NCI-H82 (cell line): ENCODE measurements at places on chromosomes 4 and X.

DNA sequence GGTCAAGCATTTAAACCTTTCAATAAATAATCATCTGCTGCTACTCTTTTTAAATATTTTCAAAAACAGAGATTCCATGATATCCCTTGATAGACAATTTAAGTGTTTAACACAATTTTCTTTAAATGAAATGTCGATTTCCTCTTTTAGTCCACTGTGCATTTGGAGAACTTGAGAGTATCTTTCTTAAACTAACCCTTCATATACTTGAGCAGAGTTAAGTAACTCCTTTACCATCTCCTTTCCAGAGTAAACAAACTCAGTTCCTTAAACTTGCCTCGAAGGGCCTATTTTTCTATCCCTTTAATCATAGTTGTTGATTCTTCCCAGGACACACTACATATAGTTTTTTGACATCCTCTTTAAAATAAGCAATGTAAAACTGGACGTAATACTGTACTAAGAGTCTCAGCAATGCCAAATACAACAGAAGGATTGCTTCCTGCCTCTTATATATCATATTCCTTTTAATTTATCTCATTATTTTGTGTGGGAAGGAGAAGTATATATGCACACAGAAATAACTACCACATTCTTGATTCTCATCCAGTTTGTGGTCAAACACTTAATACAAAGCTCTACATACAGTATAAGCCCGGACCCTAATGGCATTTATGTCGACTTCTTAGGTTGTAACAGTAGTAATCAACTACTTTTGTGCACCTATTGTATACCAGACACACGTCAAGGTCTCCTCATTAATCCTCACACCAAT lies 22.8 kb downstream of the RAB28 start:
- DNase-seq: no peak

DNA sequence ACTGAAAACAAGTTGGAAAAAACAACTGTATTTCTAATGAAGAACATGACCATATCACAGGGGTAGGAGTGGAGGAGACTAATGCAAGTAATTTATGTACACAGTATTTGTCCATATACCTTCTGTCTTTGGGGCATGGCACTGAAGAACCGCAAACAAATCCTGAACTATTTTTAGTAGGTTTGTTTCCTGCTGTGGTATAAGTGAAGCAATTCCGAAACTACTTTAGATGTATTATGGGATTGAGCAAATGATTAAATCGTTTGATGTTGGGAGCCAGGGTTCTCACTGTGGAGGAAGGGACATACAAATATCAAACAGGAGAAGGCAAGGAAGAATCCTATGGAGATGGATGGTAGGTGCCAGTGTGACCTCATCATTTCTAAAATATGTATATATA lies 18.9 kb upstream of the SH3KBP1 start:
- DNase-seq: no peak

GRCh38 chrX:134634691-134635090 lies 23.6 kb downstream of the PLAC1 start:
- no peak for DNase-seq

DNA sequence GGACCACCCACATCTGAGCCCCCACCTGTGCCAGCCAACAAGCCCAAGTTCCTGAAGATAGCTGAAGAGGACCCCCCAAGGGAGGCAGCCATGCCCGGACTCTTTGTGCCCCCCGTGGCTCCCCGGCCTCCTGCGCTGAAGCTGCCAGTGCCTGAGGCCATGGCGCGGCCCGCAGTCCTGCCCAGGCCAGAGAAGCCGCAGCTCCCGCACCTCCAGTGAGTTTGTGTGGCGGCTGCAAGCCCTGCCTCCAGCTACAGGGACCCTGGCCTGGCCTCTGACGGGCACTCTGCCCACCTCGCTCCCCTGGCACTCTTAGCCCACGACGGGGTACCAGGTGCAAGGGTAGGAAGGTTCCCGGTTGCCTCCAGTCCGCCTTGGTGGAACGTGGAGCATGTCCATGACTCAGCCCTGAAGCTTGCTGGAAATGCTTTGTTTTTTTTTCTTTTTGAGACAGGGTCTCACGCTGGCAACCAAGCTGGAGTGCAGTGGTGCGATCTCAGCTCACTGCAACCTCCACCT lies 13.7 kb upstream of the ADD1 start:
- DNase-seq: no peak

DNA sequence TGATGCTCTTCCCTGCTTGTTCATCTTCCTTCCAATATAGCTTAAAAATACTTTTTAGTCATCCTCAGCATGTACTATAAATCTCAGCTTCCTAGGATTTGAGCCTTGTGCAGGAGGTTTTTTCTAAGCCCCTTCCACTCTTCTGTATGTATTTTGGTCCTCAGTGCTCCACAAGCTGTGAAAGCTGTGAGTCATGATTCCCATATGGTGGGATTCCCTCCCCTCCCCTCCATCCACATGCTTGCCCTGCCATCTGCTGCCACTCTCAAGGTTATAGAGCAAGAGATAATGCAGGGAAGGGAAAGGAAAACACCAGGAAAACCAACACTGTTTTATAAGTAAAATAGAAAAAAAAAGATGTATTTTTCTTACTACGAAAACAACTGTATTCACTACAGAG lies 58.5 kb upstream of the AP1S2 start:
- peak; percentile 77 for DNase-seq

DNA sequence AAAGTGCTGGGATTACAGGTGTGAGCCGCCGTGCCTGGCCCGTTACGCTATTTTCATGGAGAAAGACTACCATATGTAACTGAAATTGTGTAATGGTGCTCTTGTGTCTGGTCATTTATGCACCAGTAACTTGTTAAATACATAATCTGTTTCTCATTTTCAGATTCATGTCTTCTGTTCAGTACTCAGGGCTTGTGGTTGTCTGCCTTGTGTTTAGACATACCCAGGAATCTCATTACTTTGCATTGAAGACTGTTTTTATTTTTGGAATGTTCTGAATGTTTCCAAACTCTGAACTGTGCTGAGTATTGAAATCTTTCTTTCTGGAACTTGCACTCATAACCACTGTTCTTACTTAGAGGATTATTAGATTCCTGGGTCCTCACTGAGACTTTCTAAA lies 52.8 kb downstream of the PDLIM5 start:
- DNase-seq: no peak

DNA sequence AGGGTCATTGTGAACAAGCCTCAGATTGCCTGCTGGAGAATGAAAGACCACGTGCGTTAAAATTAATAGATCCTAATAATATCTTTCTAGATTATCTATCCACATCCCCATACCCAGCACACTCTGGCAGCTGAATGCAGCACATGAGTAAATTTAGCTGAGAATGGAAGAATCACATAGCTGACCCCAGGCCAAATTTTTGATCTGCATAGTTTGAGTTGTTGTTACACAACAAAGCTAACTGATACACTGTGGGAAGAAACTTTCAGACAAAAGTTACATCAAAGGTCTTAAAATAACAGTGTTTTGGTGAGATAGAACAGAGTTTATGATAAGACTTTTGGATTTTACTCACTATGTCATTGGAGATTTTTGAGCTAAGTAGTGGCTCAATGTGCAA lies 72.4 kb upstream of the ANXA10 start:
- no peak for DNase-seq

DNA sequence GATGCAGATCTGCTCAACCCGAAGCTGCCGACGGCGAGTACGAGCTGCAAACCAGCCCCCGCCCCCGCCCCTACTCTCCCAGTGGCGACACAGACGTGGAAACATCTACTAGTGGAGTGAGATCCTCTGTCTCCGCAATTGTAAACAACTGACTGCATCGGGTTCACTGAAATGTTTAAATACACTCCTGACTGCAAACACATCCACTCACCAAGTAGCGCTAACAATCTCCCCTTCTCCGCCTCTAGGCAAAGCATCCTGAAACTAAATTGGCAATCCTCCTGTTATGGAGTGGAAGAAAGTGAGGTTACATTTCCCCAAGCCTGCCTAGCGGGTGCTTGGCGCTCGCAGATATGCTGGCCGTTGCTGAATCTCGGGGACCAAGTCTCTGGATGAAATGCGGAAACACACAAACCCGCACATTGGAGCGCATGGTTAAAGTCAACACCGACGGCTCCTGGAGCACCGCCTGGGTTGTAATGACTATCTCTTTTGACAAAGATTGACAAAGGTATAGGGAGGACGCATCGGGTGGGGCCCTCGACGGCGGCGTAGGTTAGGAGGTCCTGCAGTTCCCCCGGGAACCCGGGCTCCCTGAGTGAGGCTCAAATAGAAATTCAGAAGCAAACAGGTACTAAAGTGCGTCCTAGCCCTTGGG lies 117.0 kb upstream of the TEX13C start:
- DNase-seq: peak; percentile 48

DNA sequence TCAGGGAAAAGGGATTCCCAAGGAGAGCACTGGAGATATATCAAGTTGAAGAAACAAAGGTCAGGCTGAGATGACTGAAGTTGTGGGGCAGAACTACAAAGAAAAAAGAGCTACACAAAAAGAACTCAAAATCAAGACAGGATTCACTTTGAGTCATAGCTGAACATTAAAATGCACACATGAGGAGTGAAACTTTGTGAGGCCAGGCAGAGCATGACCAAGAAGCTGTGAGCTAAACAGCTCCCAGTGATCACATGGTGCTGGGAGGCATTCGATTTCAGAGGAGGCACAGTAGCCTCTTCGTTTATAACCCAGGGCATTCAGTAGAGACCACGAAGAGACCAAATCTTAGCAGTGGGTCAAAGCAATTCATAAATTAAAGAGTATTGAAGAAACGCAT lies 145.3 kb downstream of the ATRX start:
- no peak for DNase-seq

DNA sequence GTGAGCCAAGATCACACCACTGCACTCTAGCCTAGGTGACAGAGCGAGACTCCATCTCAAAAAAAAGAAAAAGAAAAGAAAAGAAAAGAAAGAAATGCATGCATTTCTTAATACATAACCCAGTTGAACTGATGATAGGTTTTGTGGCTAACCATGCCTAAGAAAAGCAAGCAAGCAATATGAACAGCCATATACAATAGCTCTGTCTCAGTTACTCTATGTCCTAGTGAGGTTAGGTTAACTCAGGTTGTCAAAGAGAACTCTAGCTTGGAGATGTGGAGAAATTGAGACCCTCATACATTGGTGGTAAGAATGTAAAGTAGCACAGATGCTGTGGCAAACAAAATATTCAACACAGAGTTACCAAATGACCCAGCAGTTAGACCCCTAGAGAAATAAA lies 167.0 kb upstream of the RASGEF1B start:
- no peak for DNase-seq

DNA sequence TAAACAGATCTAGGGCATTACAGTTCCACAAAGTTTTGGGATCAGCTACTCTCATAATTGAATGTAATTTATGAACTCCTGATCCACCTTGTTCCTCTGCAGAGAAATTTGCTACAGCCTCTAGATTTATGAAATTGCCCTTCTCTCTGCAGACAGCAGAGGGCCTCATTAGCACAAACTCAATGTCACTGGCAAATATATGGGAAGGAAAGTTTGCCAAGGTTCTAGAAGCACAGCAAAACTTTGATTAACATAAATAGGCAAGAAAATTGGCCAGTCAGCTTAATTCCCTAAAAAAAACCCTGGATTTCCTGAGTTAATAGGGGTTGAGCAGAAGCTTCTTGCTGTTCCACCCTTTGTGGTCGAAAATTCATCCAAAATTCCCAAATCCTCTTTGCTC lies 31.5 kb downstream of the PRPS1 start:
- DNase-seq: peak; percentile 53

DNA sequence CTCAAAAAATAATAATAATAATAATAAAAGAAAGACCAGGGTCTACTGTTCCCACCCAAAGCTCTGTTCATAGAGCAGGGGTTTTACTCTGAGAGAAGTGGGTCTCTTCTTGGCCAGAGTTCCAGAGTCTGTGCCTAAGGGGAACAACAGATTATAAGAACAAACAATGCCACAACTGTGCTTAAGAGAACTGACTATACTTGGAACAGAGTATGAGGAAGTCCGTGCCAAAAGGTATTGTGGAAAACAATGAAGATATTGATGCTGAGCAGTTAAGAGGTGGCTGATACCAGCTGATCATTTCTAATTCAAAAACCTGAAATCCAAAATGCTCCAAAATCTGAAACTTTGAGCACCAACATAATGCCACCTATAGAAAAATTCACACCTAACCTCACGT lies 229.6 kb downstream of the FBXO8 start:
- DNase-seq: no peak

DNA sequence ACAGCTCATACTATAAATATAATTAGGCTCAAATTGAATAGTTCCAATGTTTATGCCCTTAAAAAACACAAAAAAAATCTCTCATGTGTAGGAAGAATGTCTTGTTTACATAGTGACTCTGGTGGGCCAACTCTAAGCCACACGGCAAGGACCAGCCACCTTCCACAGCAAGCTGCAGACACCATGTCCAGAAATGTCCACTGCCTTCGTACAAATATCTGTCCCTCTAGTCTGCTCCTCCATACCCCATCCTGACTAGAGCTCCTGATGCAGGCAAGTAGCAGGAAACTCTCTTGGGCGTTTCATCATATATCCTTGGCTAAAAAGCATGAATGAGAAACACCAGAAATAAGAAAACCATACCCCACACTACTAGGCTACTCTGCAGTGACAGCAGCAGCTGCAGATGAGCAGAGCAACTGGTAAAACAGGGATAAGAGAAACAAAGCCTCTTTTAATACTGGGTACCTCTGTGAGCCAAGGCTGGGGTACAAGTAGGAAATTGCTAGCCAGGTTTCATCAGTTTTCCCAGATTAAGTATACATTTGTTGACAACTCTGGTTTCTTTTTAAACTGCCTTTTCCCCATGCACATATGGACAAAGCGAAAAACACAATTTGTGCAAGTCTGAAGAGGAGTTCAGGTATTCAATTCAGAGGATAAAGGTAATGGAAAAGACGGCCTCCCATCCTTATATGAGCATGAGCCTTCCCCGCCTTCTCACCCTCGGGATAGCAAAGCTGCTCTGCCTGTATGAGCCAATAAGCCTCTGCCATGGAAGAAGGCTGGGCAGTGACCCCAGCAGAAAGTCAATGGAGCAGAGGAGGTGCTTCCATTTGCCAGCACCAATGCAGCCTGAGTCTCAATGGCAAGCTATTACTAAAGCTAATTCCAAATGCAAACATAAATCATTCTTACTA lies 245.4 kb downstream of the DCLK2 start:
- DNase-seq: peak; percentile 30

GRCh38 chr4:150316332-150317205 lies 238.3 kb downstream of the DCLK2 start:
- DNase-seq: no peak

DNA sequence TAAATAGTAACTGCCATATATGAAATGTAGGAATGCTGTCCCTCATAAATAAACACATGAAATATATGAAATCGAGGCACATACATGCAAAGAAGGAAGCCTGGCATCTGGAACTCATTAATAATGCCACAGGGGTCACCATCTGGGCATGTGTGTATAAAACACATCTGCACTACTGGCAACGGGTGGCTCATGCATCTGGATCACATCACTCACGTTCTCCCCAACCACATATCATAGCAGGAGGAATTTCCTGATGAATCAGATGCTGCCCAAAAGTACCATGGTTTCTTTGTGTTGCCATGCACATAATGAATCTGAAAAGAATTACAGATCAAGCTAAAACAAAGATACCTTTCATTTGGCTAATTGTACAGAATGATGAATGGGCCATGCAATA lies 28.6 kb downstream of the RNF175 start:
- DNase-seq: no peak

GRCh38 chr4:25283948-25284347 lies 28.6 kb upstream of the ZCCHC4 start:
- no peak for DNase-seq
